ENCODE measurements at places on chromosomes 11 and 22. TPM values are rescaled to one million over a fixed set of nuclear protein-coding genes. Genes with fewer than 3 reads are reported as not detected.

- peak; percentile 50 for DNase-seq
Measured at GRCh38 chr11:62419314-62419929, 589 bp downstream of the SCGB1A1 start.

GRCh38 chr11:108338750-108339149 lies 115.9 kb downstream of the ATM start:
- no peak for DNase-seq

DNA sequence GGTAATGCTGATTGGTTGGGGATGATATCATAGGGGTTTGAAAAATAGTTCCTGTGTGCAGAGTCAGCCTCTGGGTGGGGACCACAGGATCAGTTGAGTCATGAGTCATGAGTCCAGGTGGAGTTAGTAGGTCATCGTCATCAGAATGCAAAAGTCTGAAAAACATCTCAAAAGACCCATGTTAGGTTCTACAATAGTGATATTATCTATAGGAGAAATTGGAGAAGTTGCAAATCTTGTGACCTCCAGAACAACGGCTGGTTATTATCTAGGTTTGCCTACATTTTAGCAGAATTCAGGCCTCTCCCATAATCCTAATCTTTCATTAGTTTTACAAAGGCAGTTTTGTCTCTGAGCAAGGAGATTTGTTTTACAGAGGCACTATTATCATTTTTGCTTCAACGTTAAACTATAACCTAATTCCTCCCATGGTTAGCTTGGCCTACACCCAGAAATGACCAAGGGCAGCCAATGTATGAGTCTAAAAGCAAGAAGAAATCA lies 38.9 kb downstream of the MS4A2 start:
- no peak for DNase-seq

DNA sequence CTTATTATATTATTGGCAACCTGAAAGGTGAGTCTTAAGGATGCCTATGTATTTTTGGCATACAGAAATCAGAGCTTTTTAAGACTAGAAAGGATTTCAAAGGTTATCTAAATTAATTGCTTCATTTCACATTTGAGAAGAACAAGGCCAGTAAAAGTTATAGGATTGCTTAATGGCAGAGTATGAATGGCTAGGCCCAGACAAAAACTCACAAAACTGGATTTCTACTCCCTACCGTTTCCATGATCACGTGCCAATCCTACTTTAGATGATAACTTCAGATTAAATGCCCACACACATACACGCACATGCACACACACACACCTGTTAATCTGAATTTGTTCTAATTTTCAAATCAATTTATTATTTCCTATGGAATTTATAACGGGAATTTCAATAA lies 1.8 kb upstream of the PDE3B start:
- DNase-seq: no peak

DNA sequence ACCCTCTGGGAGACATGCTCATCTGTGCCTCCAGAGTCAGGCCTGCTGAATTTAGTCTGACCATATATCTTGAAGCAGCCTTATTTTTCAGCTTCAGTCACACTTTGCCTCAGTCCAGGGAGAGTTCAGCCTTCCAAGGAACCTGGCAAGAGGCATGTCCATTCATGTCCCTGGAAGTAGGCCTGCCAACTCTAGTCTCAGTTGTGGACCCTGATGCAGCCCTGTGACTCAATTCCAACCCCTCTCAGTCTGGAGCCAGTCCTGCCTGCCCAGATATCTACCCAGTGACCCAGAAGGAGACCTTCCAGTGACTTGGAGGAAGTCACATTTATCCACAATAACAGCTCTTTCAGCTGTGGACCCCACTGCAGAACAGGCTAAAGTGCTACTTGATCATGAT lies 566.6 kb downstream of the TMEM135 start:
- no peak for DNase-seq

- DNase-seq: no peak
Measured at GRCh38 chr22:44793506-44794172, 41.3 kb downstream of the ARHGAP8 start.

DNA sequence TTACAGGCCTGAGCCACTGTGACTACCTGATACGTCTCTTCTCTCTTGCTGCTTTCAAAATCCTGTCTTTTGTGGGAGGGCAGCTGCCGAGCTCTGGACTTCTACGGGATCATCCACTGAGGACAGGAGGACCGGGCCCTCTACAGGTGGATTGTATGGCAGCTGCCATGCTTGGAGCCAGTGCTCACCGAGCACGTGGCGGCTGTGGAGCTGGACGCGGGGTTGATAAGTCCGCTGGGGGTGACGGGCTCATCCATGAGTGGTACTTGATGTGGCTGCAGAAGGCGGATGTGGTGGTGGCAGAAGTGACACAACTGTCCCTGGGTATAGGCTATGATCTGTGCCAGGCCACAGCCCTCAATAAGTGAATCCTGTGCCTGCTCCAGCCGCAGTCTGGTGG lies 1.8 kb upstream of the CYP2D6 start:
- DNase-seq: no peak

- no peak for DNase-seq
Measured at GRCh38 chr11:35792148-35792845, 129.7 kb downstream of the TRIM44 start.

GRCh38 chr11:250274-250673 lies 13.5 kb downstream of the PSMD13 start:
- no peak for DNase-seq

DNA sequence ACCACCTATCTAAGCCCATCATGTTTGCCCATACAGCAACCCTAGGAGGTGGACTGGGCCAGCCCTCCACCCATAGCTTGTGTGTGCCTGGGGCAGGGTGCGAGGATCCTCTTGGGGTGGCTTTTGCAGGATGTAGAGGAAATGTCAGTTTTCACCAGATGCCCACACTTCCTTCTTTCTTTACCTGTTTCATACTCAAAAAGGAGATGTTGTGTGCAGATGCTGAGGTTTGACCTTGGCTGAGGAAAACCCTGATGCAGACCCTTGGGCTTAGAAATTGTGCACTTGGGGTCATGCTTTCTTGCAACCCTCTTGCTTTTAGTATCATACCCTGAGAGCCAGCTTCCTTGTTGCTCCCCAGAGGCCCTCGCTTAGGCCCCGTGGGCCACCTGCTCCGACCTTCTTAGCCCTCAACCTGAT lies 2.2 kb downstream of the HTR3A start:
- DNase-seq: no peak

DNA sequence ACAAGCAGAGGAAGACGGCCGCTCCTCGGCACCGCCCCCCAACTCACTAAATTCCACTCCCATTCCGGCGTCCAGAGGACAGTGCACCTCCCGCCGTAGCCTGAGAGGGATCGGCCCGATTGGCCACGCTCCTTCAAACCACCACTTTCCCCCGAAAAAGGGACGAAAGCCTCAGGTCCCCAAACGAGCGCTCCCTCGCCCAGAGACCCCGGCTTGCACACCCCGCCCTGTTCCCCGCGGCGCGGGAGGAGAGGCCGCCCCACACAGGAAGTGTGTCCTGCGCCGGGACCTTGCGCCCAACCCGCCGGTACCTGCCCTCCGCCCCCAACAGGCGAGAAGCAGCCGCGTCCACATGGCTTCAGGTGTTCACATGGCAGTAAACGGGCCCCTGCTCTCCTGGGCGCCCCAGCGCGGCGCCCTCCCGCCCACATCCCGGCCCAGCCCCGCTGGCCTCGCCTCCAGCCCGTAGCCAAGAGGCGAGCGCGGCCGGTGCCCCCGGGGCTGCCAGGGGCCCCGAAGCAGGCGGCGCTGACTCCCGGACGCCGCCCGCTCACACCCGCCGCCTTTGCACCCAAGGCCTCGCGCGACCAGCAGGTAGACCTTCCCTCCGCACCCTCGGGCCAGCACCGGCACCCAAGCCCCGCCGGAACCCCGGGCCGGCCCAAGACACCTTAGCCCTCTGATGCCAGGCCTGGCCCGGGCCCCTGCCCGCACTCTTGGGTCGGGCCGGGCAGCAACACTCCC lies 849 bp downstream of the TCF20 start:
- no peak for DNase-seq

DNA sequence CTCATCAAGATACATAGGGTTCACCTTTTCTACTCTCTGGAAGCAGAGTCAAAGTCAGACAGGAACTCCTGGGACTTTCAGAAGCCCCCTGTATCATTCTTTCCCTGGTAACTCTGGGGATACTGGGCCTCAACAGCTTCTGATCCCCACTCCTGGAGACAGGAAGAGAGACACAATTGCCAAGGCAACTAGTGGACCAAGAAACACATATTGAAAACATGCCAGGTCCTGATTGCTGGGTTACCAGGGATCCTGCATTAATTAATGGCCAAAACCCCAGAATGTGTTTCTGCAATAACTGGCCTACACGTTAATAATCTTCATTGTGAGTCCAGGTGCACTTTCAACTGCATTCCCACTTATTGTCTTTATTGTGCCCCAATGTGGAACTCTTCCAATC lies 260.8 kb upstream of the POU2AF2 start:
- no peak for DNase-seq

DNA sequence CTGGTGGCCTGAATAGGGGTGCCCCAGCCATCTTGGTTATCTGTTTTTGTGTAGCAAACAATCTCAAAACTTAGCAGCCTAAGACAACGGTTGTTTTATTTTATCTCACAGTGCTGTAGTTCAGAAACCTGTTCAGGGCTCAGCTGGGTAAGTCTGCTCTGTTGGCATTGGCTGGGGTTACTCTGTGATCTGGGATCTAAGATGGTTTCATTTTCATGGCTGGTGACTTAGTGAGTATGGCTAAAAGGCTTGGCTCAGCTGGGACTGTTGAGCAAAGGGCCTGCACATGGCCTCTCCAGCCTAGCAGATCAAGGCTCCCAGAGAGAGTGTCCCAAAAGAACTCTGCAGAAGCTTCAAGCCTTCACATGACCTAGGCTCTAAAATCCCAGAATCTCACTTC lies 60.8 kb upstream of the POU2AF1 start:
- DNase-seq: no peak

- DNase-seq: no peak
Measured at GRCh38 chr11:106625566-106625965, 392.7 kb downstream of the GUCY1A2 start.

DNA sequence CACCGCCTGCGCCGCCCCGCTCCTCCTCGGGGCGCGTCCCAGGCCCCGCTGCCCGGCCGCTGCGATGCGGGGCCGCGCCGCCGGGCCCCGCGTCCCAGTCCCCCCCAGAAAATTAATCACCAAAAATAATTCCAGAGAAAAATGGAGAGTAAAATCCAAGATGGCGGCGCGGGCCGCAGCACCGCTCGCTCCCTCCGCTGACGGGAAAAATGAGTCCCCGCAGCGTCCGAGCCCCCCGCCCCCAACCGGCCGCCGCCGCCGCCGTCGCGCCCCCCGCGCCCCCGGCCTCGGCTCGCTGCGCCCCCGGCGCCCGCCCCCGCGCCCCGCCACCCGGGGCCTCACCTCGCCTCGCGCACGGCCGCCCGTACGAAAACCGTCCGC lies at the start of gene KMT5B:
Gene KMT5B, minus strand, starts transcription at position 162 of the 381 bp plus-strand sequence. CDS start 23,220 bp downstream, outside the sequence.
- DNase-seq: peak; percentile 35

GRCh38 chr22:33896154-33896553 lies 24.1 kb downstream of the LARGE1 start:
- DNase-seq: no peak

- DNase-seq: no peak
Measured at GRCh38 chr22:20528405-20528978, 21.1 kb downstream of the MED15 start.

GRCh38 chr11:280706-281485 lies 2.7 kb downstream of the NLRP6 start:
- DNase-seq: no peak

- no peak for DNase-seq
Measured at GRCh38 chr11:58392746-58393145, 13.9 kb downstream of the OR5B3 start.

- DNase-seq: no peak
Measured at GRCh38 chr11:62708793-62709192, 1.3 kb downstream of the GNG3 start.

GRCh38 chr11:50164050-50164449 lies 131.4 kb downstream of the OR4C45 start:
- DNase-seq: no peak

DNA sequence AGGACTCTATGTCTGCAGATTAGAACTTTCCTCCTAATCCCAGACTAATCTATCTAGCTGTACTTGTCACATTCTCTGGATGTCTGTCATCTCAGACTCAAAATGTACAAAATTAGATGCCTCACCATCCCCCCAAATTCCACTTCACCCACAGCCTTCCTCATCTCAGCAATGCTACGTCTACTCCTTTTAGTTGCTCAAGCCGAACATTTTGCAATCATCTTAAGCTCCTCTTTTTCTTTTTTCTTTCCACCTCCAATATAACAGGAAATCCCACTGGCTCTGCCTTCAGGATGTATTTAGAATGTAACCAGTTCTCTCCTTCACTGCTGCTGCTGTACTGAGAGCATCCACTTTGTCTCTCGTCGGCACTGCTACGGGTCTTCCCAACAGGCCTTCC lies 1091.8 kb downstream of the TBC1D22A start:
- DNase-seq: no peak

DNA sequence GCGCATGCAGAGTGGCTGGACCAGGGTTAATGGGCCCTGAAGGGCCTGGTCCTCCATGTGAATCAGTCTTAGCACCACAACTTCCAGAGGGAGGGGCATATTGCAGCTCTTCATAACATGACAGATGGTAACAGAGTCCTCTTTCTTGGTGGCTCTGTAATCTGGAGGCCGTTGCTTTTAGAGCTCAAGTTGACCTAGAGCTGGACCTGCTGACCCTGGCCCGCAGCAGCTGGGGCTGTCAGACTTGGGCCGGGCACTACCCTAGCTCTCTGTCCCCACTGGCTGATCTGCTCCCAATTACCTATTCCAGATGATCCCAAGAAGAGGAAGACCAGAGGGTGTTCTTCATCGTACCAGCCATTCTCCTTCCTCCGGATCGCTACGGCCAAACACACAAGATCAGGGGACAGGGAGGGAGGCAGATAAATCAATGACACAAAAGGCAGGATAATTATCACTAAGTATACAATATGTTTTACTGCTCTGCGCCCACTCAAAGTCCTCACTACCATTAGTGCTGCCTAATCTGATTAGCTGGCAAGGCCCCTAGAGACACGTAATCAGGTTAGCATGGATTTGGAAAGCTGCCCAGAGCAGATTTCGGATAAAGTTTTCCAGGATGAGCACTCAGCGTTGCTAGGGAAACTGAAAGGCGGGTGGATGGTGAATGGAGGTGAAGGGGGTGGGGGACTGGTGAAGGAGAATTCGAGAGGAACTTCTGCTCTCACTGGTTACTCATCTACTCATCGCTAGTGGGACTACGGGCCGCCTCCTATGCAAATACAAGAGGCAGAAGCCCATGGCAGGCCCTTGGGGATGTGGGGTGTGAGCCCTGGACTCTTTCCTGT lies 64.5 kb upstream of the PHOX2A start:
- DNase-seq: no peak

- DNase-seq: no peak
Measured at GRCh38 chr22:42509548-42509947, 10.0 kb downstream of the RRP7A start.

The SAA2 gene
- total RNA-seq: 0.69 TPM

The KLHL22 gene
- total RNA-seq: 31.0 TPM

The LRRC10B gene
- total RNA-seq: 0.49 TPM

The DENND6B gene
- 2.9 TPM for total RNA-seq

The BTBD18 gene
- not detected for total RNA-seq

The HBD gene
- not detected for total RNA-seq

The TAF1D gene
- total RNA-seq: 316 TPM

The NLRP10 gene
- 5.0 TPM for total RNA-seq

The GAS2L1 gene
- 5.7 TPM for total RNA-seq

The OR52I1 gene
- total RNA-seq: not detected

The GGT5 gene
- 2.6 TPM for total RNA-seq

The OR2D2 gene
- not detected for total RNA-seq

The NXPE1 gene
- not detected for total RNA-seq

The OR51I1 gene
- 0.59 TPM for total RNA-seq

The GDPD4 gene
- total RNA-seq: 0.39 TPM

Data from skin of body (tissue), 3 donors.